ENCODE measurements at places on chromosomes 1 and 21.
A peak's percentile ranks its signal among the peaks of the same experiment; 100 is the strongest.

DNA sequence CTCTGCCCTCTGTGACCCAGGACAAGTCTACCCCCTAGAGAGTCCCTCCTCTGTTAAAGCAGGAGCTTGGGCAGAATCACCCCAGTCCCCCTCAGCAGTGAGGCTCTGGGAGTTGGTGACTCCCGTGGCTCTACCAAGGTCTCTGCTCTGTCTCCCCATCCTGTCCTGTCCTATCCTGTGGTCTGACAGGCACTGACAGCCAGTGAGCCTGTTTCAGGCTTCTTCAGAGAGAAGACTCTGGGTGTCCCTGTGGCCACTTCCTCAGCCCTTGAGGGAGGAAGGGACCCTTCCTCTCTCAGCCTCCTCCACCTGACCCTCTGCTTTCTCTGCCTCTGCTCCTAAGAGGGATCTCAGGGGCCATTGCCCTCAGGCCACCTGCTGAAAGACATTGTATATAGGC is 148.7 kb downstream of the FCRL5 start:
- DNase-seq, result no peak

- no peak for DNase-seq
Observed at GRCh38 chr1:8299963-8300362, 18.0 kb upstream of the SLC45A1 start.

DNA sequence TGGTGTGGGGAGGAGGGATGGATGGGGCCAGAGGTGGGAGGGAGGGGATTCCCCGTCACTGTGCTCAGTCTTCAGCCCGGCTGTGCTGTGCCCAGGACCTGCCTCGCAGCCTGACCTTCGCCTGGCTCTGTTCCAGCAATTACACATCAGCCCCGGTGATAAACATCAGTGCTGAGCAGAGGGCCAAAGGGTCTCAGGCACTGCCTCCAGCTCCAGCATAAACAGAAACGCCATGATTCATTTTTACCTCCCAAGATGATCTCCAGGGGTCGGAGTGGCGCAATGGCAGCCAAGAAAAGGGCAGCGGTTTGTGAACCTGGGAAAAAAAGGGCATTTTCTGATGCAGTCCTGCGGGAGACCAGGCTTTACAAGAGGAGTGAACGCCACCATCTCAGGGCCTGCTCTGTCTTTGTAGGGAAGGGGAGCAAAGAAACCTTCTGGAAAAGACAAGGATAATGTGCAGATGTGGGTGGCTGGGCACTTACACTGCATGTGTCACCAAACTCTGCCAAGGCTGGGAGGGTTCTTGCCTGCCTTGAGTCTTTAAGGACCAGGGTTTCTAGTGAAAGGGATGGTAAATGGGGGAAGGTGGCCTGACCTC is 28.1 kb downstream of the SHISA4 start:
- DNase-seq, result peak; percentile 6

GRCh38 chr1:96308314-96308713 is 413.3 kb upstream of the PTBP2 start:
- no peak for DNase-seq

DNA sequence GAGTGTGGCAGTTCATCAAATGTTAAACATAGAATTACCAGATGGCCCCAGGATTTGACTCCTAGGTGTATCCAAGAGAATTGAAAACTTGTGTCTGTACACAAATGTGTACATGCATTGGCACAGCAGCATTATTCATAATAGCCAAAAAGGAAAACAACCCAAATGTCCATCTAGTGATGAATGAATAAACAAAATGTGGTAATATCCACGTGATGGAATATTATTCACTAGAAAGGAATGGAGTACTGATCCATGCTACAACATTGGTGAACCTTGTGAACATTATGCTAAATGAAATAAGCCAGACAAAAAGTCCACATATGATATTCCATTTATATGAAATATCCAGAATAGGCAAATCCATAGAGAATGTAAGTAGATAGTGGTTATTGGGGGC is 77.7 kb downstream of the RAVER2 start:
- no peak for DNase-seq

- no peak for DNase-seq
Observed at GRCh38 chr1:61604261-61604660, 120.7 kb downstream of the TM2D1 start.

DNA sequence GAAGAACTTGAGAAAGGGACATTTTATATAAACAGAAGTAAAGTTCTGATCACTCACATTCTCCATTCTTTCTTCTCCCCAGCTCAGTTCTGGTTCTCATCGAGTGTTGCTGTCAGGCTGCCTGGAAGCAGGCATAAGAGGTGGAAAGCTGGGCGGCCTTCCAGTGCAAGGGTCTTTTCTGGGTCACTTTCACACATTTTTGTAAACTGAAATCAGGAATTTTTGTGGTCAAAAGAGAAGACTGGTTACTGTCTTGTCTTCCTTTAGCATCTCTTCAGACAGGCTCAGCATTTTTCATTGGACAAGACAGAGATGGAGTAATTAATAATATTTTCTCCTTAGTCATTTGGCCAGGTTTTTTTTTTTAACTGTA is 93.7 kb downstream of the CTH start:
- no peak for DNase-seq

GRCh38 chr21:44525391-44526095 is 14.5 kb downstream of the KRTAP10-1 start:
- DNase-seq, result no peak

- DNase-seq, result no peak
Observed at GRCh38 chr1:168488138-168488537, 55.7 kb downstream of the XCL2 start.

- no peak for DNase-seq
Observed at GRCh38 chr1:14282707-14283106, 315.8 kb upstream of the KAZN start.

DNA sequence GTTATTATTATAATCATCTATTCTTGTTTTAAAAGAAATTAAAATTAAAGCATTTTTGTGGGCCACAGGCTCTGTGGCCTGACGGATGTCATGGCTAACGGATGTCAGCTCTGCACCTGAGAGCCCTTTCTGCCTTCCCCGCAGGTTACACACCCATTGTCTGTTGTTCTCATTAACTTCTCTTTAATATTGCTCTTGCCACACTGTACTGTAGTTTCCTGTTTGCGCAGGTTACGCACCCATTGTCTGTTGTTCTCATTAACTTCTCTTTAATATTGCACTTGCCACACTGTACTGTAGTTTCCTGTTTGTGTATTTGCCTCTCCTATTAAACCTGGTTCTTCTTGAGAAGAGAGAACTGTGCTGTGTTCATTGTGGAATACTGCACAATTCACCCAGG is 294.4 kb upstream of the PLXNA2 start:
- DNase-seq, result no peak

GRCh38 chr1:91876781-91877573 is 9.0 kb downstream of the TGFBR3 start:
- DNase-seq, result no peak

DNA sequence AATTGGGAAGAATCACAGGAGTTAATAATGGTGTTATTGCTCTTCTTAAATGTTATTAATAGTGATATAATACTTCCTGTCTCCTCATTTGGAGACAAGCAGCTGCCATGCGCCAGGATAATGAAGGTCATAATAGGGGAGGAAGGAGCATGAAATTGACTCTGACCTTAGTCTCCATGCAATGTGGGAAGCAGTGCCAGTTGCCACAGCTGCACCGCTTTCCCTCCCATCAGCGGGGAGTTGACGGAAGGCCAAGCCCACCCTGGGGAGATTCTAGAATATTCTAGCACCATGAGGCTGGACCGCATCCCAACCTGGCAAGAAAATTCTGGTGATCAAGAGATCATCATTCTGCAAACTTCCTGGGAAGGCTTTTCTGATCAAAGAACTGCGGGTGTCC is 11.0 kb upstream of the OLIG1 start:
- DNase-seq, result no peak

DNA sequence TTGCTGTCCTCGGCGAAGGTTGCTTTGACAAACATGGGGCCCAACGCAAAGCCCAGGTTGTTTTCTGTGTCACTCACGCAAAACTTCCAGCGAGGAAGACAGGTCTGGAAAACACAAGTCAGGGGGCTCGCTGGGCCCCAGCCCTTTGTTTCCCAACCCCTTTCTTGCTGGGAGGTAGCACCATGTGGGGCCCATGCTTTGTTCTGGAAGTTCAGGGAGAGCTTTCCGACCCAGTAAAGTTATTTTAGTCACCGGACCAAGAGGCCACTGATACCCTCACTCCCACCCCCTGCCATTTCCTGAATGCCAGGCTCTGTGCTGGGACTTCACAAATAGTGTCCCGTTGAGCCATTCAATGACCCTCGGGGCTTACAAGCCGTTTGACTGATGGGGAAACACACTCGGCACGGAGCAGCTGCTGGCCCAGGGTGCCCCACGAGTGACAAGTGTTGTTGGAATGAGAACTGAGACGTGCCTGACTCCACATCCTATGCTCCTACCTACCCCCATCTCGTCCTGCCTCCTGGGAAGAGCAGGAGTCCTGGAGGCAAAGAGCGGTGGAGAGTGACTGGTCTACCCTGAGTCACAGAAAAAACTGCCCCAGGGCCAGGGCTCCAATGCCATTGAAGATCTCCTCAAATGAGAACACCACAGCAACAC is 52.0 kb downstream of the ECE1 start:
- DNase-seq, result no peak

- no peak for DNase-seq
Observed at GRCh38 chr1:104197516-104197915, 447.8 kb downstream of the AMY1C start.

- no peak for DNase-seq
Observed at GRCh38 chr21:37571442-37571841, 204.9 kb downstream of the DYRK1A start.

DNA sequence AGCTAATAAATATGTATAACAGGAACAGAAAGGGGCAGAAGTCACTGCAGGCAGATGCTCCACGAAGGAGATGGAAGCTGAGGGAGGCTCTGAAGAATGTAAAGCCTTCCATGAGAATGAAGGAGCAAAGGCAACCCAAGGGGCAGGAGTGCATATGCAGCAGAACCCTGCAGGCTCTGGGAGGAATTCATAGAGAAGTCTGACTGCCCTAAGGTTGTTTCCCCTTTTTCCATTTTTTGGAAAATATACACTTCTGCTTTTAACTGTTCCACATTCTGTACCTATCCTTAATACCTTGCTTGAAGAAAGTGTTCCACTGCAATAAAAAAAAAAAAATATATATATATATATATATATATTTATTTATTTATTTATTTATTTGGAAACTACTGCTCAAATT is 69.6 kb downstream of the CD34 start:
- DNase-seq, result no peak

GRCh38 chr1:201206176-201206575 is 15.6 kb downstream of the IGFN1 start:
- no peak for DNase-seq

GRCh38 chr1:247535402-247535801 is 838 bp downstream of the OR2C3 start:
- no peak for DNase-seq

GRCh38 chr21:15686506-15686905 is 43.3 kb upstream of the USP25 start:
- DNase-seq, result no peak

GRCh38 chr1:49048188-49048587 is 271.5 kb upstream of the BEND5 start:
- DNase-seq, result no peak

- no peak for DNase-seq
Observed at GRCh38 chr1:203671047-203671446, 44.4 kb downstream of the ATP2B4 start.

GRCh38 chr1:44808938-44809917 is 905 bp downstream of the BTBD19 start:
- no peak for DNase-seq

DNA sequence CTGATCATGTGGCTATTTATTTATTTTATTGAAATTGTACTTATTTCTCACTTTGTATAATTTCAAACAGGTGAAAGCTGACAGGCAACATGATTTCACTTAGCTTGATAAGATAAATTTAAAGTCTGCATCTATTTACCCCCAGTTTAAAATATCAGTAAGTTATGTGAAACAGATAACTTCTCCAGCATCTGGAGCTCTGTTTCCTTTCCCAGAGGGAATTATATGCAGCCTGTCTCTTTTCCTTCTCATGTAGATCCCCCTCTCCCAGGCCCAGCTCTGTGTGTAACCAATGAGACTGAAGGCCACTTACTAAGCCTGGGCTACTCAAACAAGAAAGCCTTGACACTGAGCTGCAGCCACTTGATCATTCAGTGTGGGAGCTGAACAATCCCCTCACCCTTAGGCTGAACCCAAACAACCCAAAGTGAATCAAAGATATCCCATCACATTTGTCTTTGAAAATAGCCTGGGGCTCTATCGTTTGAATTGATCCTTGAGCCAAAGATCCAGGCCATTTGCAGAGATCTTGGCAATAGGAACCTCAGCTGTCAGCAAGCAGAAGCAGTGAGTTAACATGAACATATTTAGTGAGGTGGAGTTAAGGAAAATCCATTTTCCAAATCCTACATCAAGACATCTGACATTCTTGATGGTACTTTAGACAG is 383.9 kb downstream of the TGFB2 start:
- DNase-seq, result no peak

DNA sequence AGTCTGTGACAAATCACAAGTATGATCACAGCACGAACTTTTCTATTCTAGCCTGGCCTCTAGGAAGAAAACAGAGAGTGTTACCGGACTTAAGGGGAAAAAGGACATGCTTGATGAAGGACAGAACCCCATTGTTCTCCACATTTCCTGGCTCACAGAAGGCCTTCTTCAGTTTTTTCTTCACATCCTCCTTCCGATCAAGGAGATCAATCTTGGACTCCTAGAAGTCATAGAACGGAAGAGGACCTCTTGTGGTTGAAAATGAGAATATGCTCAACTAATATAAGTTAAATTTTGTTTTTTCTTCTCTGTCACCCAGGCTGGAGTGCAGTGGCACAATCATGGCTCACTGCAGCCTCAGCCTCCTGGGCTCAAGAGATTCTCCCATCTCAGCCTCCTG is 30.3 kb downstream of the YARS1 start:
- no peak for DNase-seq

GRCh38 chr1:14498839-14499238 is 99.6 kb upstream of the KAZN start:
- DNase-seq, result no peak

DNA sequence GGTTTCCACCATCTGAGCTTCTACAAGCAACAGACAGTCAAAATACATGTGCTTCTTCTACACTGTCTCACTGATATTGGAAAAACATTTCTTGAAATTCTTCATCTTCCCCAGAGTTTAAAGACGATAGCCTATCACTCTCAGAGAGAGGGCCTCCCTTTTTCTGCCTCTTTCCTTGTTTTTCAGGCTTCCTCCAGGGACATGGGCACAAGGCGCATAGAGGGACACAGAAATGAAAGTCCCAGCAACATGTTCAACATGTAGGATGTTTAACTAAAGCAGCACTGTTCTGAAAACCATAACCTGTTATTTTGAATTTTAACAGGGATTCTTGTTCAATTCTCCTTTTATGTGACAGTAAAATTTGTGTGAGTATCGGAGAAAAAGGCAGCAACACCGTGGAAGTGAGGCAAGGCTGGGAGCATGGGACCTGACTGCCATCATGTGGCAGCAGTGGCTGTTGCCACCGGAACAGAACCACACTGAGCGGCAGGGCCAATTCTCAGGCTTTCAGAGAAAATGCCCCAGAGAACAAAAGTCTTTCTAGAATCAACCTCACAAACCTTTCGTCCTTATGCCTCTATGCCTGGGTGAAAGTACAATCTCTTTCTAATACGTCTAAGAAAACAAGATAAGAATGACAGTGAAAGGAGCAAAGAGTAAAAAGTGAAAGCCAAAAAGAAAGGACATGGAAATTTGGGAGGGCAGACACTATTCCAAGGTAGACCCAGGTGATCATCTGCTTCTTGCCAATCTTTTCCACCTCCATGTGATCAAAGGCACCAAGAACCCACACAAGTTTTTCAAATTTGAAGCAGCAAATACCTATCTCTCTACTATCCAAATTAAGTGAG is 54.5 kb downstream of the PCNX2 start:
- DNase-seq, result peak; percentile 1
